ENCODE measurements at places on chromosomes 4 and X.

- no peak for DNase-seq
These were observed 273.7 kb downstream of the PTTG2 start for GRCh38 chr4:38233727-38234480.

GRCh38 chrX:112808651-112809195 is 31.9 kb downstream of the AMOT start:
- DNase-seq = peak; percentile 27

DNA sequence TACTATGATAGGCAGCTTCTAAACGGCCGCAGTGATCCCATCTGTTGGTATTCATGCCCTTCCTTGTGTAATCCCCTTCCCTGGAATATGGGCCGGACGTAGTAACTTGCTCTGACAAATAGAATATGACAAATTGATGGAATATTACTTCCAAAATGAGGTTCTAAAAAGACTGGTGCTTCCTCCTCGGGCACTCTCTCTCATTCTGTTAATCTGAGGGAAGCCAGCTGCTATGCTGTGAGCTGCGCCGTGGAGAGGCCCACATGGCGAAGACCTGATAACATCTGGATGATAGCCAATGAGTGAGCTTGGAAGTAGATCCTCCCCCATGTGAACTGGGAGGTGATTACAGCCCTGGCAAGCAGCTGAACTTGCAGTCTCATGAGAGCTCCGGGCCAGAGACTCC is 27.2 kb upstream of the SLC25A4 start:
- peak; percentile 92 for DNase-seq

- no peak for DNase-seq
These were observed 78.7 kb downstream of the SUPT20HL2 start for GRCh38 chrX:24235084-24235710.

DNA sequence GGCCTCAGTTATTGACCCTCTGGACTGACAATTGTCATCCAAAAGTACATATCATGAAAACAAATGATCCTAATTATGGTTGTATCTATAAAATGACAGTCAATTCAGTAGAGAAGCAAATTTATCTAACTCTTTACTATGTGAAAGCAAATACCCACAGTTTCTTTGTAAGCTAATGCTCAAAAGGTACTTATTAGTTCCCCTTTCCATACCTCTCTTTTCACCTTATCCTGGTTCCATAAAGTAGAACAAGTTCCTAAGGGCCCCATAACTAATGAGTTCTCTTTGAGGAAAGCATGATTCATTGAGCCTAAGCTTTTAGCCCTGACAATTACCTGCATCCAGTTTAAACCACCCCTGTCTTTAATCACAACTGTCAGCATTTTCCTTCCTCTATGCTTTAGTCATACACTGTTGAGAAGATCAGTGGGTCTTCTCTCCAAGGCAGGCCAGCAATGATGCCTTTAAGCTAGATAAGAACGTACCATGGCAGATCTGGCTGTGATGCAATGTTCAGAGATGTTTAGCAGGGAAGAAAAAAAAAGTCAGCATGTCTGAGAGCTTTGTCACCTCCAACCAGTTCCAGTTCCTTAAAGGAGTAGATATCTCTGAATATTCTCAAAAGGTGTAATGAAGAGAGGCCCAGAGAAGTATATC is 179.7 kb upstream of the RASGEF1B start:
- DNase-seq = peak; percentile 59

GRCh38 chr4:41069838-41070237 is 144.5 kb downstream of the APBB2 start:
- DNase-seq = no peak

DNA sequence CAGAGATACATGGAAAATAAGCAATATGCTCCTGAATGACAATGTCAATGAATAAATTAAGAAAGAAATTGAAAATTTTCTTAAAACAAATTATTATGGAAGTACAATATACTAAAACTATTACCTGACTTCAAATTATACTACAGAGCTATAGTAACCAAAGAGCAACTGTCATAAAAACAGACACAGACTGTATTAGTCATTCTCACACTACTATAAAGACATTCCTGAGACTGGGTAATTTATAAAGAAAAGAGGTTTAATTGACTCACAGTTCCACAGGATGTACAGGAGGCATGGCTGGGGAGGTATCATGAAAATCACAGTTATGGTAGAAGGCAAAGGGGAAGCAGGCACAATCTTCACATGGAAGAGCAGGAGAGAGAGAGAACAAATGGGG is 60.0 kb upstream of the CYSLTR1 start:
- DNase-seq = no peak

DNA sequence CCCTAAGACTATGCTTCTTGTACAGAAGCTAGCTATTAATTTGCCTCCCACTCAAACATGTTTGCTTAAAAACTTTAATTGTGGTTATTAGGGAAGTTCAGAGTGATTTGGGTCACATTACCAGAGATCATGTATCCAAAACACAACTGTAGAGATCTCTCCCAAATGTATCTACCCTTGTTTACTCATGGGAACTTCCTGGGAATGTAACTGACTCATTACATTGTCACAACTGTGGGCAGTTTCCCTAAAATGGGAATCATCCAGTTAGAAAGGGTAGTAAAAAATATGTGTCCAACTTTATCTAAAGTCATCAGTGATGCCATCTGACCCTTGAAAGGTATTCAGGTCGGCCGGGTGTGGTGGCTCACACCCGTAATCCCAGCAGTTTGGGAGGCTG is 40.3 kb upstream of the GLRA3 start:
- DNase-seq = no peak

DNA sequence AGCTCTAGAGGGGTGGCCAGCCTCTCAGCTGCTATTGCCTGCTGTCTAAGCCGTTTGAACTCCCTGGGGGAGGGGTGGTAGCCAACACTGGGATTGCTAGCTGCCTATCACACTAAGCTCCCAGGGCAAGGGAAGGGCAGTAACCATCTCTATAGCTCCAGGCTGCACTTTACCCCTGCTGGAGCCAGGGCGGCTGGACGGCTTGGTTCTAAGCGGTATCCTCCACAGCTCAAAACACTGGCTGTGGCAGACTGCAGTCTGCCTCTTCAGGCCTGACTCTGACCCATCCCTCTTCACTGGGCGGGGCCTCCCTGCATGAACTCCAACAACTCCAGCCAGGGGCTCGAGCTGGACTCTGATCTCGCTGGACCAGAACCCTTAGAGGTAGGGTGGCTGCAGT is 55.3 kb upstream of the GNRHR start:
- DNase-seq = no peak
